ENCODE measurements at places on chromosomes 5 and 9.

GRCh38 chr5:61327760-61328753, 4.0 kb upstream of the ZSWIM6 start:
- DNase-seq, result peak; percentile 65

- DNase-seq, result no peak
Measured at GRCh38 chr5:61559146-61559545, 227.1 kb downstream of the ZSWIM6 start.

DNA sequence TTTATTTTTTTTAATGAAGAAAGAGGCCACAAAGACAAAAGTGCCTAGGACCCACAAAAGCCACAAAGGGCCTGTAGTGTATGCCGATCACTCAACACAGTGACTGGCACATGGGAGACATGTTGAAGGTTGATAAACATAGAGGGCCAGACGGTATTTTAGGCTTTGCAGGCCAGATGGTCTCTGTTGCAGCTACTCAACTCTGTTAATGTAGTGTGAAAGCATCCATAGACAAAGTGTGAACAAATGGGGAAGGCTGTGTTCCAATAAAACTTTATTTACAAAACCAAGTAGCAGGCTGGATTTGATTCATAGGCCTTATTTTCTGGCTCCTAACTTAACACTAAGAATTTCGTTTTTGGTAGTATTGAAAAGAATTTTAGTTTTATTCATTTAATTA, 139.9 kb downstream of the SGCD start:
- no peak for DNase-seq

GRCh38 chr9:5784526-5785315, 48.2 kb downstream of the ERMP1 start:
- DNase-seq, result no peak

- DNase-seq, result peak; percentile 30
Measured at GRCh38 chr9:99752417-99753109, 69.1 kb upstream of the NR4A3 start.

DNA sequence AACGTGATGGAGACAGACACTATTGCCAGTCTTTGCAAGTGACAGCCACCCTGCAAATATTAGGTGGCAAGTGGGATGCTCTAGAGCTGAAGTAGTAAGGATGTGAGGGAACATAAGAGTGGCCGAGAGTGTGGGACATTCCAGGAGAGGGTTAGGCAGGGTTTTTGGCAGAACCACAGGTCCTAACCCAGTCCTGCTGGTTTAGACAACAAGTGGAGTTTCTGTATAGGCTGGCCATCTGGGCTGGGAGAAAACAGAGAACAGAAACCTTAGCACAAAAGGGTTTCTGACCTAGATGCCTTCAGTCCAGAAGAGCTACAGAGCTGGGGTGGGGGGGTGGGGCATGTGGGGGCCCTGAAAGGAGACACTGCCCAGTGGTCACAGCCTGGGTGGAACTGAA, 107.4 kb downstream of the TMEM174 start:
- no peak for DNase-seq

GRCh38 chr9:133369933-133370332, 5.9 kb downstream of the SURF4 start:
- DNase-seq, result no peak

- peak; percentile 81 for DNase-seq
Measured at GRCh38 chr5:177133853-177134696, 502 bp downstream of the NSD1 start.

GRCh38 chr9:38680837-38681445, 39.0 kb downstream of the FAM240B start:
- DNase-seq, result peak; percentile 30

DNA sequence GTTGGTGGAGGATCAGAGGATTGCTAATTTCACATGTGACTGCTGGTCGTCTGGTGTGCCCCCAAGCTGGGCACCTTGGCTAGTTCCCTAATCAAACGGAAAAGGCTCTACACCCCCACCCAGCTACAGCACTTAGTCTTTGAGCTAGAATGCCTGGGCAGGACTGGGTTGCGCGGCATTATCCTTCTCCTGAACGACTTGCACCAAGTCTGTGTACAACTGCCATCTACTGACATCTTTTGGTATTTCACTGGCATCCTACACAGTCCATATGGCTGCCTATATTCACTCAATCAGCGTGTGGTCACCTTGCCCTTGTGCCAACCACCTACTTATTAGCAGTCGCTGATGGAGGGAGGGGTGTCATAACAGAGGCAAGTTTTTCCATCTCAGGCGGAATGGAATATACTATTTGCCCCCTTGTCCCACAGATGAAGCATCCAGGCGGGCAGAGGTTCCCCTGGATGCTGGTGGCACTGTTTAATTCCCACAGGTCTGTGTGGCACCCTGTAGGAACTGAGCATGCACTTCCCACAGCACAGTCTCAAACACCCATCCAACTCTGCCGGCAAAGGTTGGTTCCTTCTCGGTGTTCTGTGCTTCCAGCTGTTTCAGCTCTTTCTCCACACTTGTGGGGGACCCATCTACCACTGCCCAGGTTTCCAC, 150.1 kb downstream of the OSTF1 start:
- peak; percentile 64 for DNase-seq

GRCh38 chr5:41043109-41043747, 27.9 kb downstream of the MROH2B start:
- no peak for DNase-seq
